ENCODE measurements at places on chromosomes 2 and 18.

DNA sequence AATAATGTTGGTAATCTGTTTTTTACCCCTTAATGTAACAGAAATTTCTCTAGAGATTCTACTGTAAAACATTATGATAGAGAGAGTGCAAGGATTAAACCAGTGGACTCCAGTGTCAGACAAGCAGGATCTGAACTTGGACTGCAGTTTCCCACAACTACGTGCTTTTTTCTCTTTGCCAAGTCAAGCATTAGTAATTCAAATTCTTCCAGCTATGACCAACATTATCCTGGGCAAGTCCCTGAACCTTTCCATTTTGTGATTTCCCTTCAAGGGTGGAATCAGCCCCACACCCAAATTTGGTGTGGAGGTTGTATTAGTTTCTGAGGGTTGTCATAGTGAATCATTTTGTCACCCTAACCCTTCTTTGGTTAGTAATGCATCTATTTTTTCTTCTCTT is 482.0 kb downstream of the ZNF516 start:
- no peak for DNase-seq

GRCh38 chr2:186531257-186531775 is 45.3 kb downstream of the ZC3H15 start:
- no peak for DNase-seq

- no peak for DNase-seq
These were observed 123.6 kb downstream of the EIPR1 start for GRCh38 chr2:3253913-3254441.

- DNase-seq: no peak
These were observed 20.7 kb downstream of the CCDC150 start for GRCh38 chr2:196660244-196660643.

- no peak for DNase-seq
These were observed 18.3 kb downstream of the FASTKD2 start for GRCh38 chr2:206783718-206784117.

- DNase-seq: no peak
These were observed 74.1 kb downstream of the VRK2 start for GRCh38 chr2:58120626-58121229.

- DNase-seq: no peak
These were observed 387.8 kb upstream of the RAB12 start for GRCh38 chr18:8221452-8221851.

DNA sequence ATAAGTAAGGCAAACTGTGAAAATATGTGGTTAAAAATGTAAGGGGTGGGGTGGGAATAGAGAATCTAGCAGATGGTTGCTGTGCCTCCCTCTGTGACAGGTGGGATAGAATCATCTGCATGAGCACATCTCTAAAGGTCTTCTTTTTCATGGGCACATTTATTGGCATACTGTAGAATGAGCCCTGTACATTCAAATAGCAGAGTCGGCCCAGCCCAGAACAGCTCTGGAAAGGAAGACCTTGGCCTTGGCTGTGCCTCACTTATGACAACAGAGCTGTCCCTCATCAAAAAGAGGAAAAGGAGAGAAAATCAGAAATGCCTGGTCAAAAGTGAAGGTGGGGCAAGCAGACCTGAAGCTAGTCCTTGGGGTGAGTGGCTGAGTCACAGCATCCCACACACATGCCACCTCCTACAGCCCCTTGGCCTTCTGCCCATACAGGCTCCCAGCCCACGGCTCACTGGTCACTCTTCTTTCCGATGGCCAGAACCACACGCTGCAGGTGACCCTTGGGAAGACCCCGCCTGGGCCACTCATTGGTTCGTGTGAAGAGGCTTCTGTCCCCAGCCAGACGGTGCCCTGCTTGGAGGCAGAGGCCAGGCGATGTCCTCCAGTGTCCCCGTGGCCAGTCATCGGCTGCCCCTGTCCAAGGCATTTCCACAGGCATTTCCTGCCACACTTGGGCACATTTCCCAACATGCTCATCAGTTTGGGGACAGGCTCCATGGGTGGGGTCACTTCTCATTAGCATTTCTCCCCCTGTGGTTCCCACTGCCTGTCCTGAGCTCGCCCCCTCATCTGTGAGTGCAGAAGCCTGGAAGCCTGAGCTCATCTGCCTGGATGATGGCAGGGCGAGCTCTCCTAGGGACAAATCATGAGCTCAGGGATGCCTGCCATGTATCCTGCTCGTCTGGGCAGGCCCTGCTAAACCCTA is 113.6 kb downstream of the MCFD2 start:
- peak; percentile 10 for DNase-seq

All from GM10248 (cell line).